NCI-H524 (cell line): ENCODE measurements at places on chromosomes 12 and 14.

- DNase-seq: no peak
Observed at GRCh38 chr12:46147144-46147543, 121.7 kb downstream of the SLC38A1 start.

GRCh38 chr14:73750531-73750901, 36.3 kb upstream of the PNMA1 start:
- DNase-seq: no peak

GRCh38 chr12:27246774-27247173, 2.7 kb downstream of the STK38L start:
- DNase-seq: no peak

GRCh38 chr14:69574263-69574953, at the start of gene CCDC177:
Gene CCDC177 (minus strand): TSS chr14:69574871. CDS start chr14:69573622, 1,249 bp downstream.
- DNase-seq: peak; percentile 92
